ENCODE measurements at places on chromosomes 6 and 20. TPM values are rescaled to one million over a fixed set of nuclear protein-coding genes. Genes with fewer than 3 reads are reported as not detected.

PTCRA gene
- total RNA-seq: not detected

RHAG gene
- not detected for total RNA-seq

AURKA gene
- 44.5 TPM for total RNA-seq

JPH2 gene
- 0.10 TPM for total RNA-seq

STX11 gene
- total RNA-seq: 9.5 TPM

THBS2 gene
- not detected for total RNA-seq

BHLHE23 gene
- total RNA-seq: not detected

HLA-DMA gene
- total RNA-seq: 26.2 TPM

NRN1 gene
- 15.4 TPM for total RNA-seq

RWDD2A gene
- 2.1 TPM for total RNA-seq

TMEM200A gene
- 3.6 TPM for total RNA-seq

ABHD16B gene
- total RNA-seq: not detected

HECA gene
- total RNA-seq: 59.1 TPM

CLPSL1 gene
- total RNA-seq: not detected

CHRNA4 gene
- total RNA-seq: not detected

PHF10 gene
- total RNA-seq: 58.8 TPM

TAB2 gene
- 150 TPM for total RNA-seq

ZSCAN9 gene
- total RNA-seq: 3.6 TPM

C20orf144 gene
- total RNA-seq: 0.18 TPM

WFDC12 gene
- total RNA-seq: not detected

GRIK2 gene
- not detected for total RNA-seq

PRKN gene
- total RNA-seq: 0.25 TPM

ULBP1 gene
- 0.82 TPM for total RNA-seq

Data from activated naive CD4-positive, alpha-beta T cell treated with anti-CD3 and anti-CD28 coated beads, Interleukin-2, amount 10 ng/mL, durations not matched to agents 5 hours and 36 hours (primary cell).